Large intestine (tissue), 12 donors: ENCODE measurements at places on chromosomes 7 and 10. TPM values are rescaled to one million over a fixed set of nuclear protein-coding genes. Genes with fewer than 3 reads are reported as not detected.

SEMA3D gene
- 14.4 TPM for polyA plus RNA-seq

IL15RA gene
- polyA plus RNA-seq, result 9.5 TPM

CBLL1 gene
- 24.5 TPM for polyA plus RNA-seq

TWIST1 gene
- 0.61 TPM for polyA plus RNA-seq

GRCh38 chr7:120274482-120274881 is 1.5 kb downstream of the KCND2 start:
- no peak for DNase-seq

GRCh38 chr10:61390851-61391250 is 62.3 kb downstream of the TMEM26 start:
- no peak for DNase-seq

- no peak for DNase-seq
Measured at GRCh38 chr7:44085546-44085945, 3.2 kb upstream of the POLM start.

DNA sequence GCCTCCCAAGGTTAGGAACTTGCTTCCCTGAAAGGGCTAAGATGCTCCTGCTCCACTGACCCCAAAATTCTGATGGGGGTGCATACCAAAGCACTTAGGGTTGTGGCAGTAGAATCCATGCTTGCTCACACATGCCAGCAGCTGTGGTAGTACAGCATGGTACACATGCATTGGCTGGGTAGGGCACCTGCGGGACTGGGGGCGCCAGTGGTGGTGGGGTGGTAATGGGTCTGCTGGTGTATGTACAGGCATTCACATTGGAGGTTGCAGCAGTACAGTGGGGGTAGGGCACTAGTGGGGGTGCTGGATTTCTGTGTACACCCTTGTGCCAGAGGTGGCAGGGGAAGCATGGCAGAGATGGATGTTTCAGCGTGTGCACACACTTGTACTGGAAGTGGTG is 72.3 kb upstream of the TAS2R16 start:
- no peak for DNase-seq

DNA sequence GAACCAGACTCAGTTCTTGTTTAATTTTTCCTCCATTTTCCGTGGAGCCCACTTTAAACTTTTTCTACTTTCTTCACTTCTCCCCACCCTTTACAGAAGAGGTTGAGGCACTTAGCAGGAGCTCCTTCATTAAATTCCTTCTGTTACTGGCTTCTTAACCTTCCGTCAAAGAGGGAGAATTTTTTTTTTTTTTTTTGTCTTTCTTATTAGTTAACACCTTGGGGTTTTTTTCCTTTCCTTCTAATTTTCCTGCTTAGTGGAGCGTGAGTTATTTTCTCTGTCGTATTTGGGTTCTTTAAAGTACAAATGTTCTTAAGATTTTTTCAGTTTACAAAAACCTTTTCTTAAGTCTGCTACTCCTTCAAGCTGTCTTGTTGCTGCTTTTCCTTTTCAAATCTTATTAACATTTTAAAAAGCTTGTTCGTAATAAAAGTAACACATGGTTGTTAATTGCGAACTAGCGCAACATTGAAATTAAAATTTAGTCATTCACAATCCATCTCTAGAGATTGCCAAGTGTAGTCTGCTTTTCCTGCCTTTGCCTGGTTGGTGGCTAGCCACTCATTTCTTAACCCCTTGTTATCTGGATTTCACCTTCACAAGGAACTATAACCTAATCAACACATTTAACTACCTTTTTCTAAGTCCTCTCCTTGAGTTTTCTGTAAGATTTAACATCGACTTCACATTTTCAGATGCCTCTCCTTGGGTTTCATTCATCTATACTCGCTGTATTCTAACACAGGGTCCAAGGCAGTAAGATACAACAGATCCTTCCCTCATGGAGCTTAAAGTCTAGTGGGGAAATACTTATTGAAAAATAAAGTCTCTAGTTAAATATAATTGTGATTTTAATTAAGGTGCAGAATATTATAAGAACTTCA is 2.0 kb downstream of the BMPR1A start:
- no peak for DNase-seq

- DNase-seq, result no peak
Measured at GRCh38 chr7:42832667-42833066, 79.2 kb downstream of the C7orf25 start.

DNA sequence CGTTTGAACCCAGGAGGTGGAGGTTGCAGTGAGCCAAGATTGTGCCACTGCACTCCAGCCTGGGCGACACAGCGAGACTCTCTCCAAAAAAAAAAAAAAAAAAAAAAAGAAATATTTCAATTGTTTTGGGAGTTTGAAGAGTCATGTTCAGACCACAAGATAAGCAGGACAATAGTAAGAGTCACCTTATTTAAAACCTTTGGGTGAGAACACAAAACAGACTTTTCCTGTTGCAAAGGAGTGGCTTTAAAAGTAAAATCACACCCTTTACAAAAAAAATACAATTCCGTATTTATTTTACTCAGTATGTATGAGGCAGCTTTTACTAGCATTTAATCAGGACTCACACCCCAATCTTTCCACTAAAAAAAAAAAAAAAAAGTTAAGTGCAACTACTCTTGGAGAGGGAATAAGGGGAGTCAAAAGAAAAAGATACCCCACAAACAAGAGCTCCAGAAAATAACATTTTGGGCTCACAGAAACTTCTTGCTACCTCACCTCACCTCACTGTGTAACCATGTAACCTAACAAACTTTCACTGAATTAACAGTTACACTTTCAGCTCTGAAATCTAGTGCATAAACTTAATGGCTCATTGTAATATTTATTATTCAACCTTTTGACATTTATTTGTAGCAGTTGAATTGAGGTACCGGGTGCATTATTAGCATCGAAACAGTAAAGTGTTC is 11.2 kb downstream of the SKIDA1 start:
- no peak for DNase-seq

GRCh38 chr7:137411446-137411845 is 67.9 kb upstream of the PTN start:
- DNase-seq, result no peak

DNA sequence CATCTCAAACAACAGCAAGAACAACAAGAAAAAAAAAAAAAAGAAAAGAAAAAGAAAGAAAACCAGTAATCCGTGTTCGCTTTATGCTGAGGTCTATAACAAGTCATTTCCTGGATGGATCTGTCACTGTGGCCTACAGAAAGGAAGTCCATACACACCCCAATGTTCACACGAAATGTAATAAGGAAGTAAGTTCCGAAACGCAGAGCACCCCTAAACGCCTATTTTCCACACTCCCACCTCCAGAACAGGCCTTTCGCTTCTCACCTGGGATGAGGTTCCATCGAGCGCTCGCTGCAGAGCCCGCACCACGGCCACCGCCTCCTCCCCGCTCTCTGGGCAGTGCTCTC is 735 bp downstream of the ZNF394 start:
- peak; percentile 20 for DNase-seq

GRCh38 chr10:76411729-76412435 is 980.5 kb downstream of the LRMDA start:
- DNase-seq, result no peak

DNA sequence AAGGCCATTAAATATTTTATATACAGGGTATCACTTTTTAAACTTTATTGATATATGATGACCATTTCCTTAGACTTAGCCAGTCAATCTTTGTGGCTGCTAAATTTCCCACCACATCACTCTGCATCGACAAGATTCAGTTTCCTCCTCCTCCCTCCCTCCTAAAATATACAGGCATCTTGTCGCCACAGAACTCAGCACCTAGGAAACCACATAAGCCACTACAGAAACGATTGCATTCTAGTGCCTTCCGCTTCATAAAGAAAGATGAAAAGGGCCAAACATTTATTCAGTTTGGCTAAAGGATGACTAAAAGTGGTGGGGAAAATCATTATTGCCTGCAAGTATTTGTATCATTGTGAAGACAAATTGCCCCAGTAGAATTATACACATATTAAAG is 30.7 kb downstream of the ERCC6 start:
- no peak for DNase-seq

- no peak for DNase-seq
Measured at GRCh38 chr10:97887399-97887798, 37.8 kb downstream of the GOLGA7B start.

GRCh38 chr7:30906515-30907240 is 5.0 kb upstream of the AQP1 start:
- no peak for DNase-seq

GRCh38 chr7:34756025-34756437 is 98.0 kb downstream of the NPSR1 start:
- DNase-seq, result peak; percentile 71

GRCh38 chr10:78919181-78919966 is 149.4 kb upstream of the ZMIZ1 start:
- no peak for DNase-seq

DNA sequence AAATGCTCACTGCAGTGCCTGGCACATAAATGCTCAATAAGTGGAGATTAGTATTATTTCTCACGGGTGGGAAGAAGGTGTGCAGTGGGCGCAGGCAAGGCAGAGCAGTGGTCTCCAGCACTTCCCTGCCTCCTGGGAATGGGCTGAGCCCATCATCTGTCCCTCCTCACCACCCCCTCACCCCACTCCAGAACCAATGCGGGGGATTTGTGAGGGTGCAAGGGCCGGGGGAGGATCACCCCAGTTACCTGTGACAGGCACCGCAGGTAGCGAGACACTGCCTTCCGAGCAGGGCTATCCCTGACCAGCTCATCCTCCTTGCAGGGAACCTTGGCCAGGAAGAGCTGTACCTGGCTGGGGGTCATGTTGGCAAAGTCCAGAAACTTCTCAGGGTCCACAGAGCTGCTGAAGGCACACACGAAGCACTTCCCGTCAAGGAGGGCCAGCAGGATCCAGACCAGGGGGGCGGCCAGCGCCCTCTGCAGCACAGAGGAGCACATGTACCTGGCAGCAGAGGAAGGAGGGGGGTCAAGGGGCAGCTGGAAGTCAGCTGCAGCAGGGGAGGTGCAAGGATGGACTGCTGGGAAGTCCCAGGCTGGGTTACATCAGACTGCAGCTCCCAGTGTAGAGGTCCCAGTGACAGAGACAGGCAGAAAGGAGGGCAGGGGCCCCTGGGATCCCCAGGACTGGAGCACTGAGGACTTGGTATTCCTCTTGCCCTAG is 2.8 kb downstream of the CALHM3 start:
- no peak for DNase-seq

DNA sequence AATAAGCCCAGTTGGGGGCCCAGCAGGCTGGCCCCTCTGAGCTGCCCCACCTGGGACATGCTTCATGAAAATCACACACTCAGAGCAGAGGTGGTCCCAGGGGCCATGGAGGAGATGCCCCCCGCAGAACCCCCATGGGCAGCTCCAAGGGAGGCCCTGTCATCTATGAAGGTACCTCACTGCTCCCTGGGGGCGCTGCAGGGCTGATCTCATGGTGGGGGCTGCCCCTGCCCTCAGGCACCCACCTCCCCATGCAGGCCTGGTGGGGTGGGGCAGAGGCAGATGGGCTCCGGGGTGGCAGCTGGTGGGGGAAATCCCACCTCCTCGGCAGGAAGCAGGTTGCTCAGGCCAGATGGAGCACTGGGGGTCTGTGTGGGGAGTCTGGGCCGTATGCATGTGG is 60.5 kb downstream of the YKT6 start:
- no peak for DNase-seq

DNA sequence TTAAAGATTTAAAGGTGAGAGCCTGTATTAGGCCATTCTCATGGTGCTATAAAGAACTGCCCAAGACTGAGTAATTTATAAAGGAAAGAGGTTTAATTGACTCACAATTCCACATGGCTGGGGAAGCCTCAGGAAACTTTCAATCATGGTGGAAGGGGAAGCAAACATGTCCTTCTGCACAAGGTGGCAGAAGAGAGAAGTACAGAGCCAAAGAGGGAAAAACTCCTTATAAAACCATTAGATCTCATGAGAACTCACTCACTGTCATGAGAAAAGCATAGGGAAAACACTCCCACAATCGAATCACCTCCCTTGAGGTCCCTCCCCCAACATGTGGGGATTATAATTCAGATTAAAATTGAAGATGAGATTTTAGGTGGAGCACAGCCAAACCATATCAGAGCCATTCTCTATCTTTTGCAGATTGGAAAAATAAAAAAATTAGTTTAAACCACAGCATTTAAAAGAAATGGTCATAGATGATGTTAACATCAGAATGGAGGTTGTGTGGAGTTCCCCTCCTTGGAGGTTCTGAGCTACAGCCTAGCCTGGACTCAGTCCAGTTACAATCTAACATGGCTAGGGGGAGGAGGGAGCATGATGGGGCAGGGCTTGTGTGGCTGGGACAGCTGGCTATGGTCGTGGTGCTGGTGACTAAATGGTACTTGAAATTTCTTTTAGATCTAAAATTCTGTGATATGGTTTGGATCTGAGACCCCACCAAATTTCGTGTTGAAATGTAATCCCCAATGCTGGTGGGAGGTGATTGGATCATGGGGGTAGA is 33.1 kb downstream of the GSTO2 start:
- no peak for DNase-seq

DNA sequence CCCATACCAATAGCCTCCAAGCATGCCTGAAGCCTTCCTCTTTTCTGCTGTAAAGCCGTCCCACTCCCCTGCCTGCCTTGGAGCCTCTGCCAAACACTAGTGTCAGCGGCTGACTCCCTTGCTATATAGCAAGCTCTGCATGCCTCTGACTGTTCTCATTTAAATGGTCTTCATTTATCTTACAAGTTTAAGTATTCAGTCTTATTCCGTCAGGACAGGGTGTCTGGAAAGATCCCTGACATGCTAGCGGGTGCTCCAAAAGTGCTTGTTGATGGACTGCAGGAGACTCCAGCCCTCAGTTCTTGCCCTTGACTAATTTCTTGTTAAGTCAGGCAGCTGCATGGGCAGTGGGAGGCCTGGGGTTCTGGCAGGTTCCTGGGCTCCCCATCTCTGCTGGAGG is 298.7 kb downstream of the GFRA1 start:
- no peak for DNase-seq

- no peak for DNase-seq
Measured at GRCh38 chr10:73768881-73769280, 13.0 kb upstream of the CHCHD1 start.

GRCh38 chr10:121168545-121169216 is 317.5 kb downstream of the WDR11 start:
- no peak for DNase-seq

GRCh38 chr7:1494447-1494846 is 9.7 kb downstream of the INTS1 start:
- DNase-seq, result no peak

GRCh38 chr10:59234194-59234593 is 57.8 kb downstream of the PHYHIPL start:
- no peak for DNase-seq

GRCh38 chr10:74963549-74963948 is 137.1 kb downstream of the KAT6B start:
- DNase-seq, result no peak
